ENCODE measurements at places on chromosomes 1 and 21. TPM values are rescaled to one million over a fixed set of nuclear protein-coding genes. Genes with fewer than 3 reads are reported as not detected.

Gene LRRC38
- total RNA-seq = not detected

Gene BATF3
- total RNA-seq = 2.1 TPM

Gene KRTAP10-11
- total RNA-seq = not detected

Gene RPE65
- not detected for total RNA-seq

Gene PALMD
- 19.9 TPM for total RNA-seq

Gene TIAM1
- total RNA-seq = 3.8 TPM

GRCh38 chr1:151060657-151061421 is 642 bp downstream of the MLLT11 start:
- H3K27ac ChIP-seq = no peak overlapping the region
- H3K36me3 ChIP-seq = no peaks in the 10 kb centered on the region
- DNase-seq = no peak
- H3K4me3 ChIP-seq = peak overlapping the region; percentile 95
- H3K4me1 ChIP-seq = peaks cover 13% of the 10 kb centered on the region

- no peaks in the 10 kb centered on the region for H3K36me3 ChIP-seq
- no peaks in the 10 kb centered on the region for H3K27me3 ChIP-seq
- H3K27ac ChIP-seq = no peak overlapping the region
- H3K4me3 ChIP-seq = no peak overlapping the region
Observed at GRCh38 chr1:74610961-74611360, 62.6 kb downstream of the ERICH3 start.

DNA sequence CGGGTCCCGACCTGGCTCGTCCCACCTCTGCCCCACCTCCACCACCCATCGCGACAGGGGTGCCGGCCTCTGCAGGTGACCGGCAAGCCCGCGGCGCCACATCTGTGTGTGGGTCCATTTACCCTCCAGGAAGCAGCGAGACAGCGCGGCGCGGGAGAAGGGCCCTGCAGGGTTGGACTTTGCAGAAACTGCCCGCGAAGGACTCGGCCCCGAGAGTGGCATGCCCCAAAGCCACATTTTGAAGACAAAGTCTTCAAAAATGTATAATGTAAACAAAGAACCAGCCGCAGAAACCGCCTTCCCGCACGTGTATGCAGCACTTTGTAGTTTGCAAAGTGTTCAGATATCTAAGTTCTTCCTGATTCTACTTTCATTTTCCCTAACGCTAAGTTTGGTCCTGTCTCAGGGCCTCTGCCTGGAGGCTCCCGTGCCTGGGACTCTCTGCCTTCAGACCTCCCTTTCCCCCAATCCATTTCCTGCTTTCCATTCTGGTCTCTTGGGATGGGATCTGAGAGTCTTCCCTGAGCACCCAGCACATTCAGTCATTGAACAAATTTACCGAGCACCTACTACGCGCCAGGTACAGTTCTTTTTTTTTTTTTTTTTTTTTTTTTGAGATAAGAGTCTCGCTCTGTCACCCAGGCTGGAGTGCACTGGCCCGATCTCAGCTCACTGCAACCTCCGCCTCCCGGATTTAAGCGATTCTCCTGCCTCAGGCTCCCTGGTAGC is 524 bp upstream of the TMCO4 start:
- peak overlapping the region; percentile 76 for H3K27ac ChIP-seq
- no peaks in the 10 kb centered on the region for H3K27me3 ChIP-seq
- H3K36me3 ChIP-seq = no peaks in the 10 kb centered on the region
- DNase-seq = peak; percentile 39

GRCh38 chr1:245501633-245502032 is 346.8 kb downstream of the KIF26B start:
- H3K27ac ChIP-seq = no peak overlapping the region
- no peaks in the 10 kb centered on the region for H3K4me1 ChIP-seq
- H3K36me3 ChIP-seq = no peaks in the 10 kb centered on the region
- no peak overlapping the region for H3K4me3 ChIP-seq
- no peaks in the 10 kb centered on the region for H3K27me3 ChIP-seq

GRCh38 chr1:176364236-176364905 is 98.6 kb upstream of the PAPPA2 start:
- H3K27me3 ChIP-seq = no peaks in the 10 kb centered on the region
- H3K27ac ChIP-seq = no peak overlapping the region
- no peaks in the 10 kb centered on the region for H3K4me1 ChIP-seq
- no peaks in the 10 kb centered on the region for H3K36me3 ChIP-seq
- H3K4me3 ChIP-seq = no peak overlapping the region

DNA sequence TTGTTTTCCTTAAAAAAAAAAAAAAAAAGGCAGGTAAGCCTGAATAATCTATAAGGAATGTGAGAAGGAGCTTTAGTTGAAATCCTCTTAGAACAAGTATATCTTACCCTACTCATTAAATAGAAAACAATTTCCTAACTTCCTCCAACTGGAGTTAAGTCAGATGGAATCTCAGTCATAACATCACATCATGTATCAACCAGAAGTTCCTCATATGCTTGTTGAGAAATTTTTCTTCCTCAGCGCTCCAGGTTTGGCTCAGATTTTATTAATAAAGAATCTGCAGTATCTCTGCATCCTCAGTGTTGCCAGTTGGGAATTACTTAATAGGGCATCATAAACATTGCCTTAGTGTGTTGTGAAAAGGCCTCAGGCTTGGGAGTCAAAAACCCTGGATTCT is 37.6 kb downstream of the DUSP10 start:
- no peaks in the 10 kb centered on the region for H3K27me3 ChIP-seq
- DNase-seq = no peak
- no peaks in the 10 kb centered on the region for H3K36me3 ChIP-seq
- H3K4me1 ChIP-seq = no peaks in the 10 kb centered on the region
- no peak overlapping the region for H3K4me3 ChIP-seq

GRCh38 chr1:71921935-71922559 is 360.3 kb downstream of the NEGR1 start:
- DNase-seq = no peak
- H3K36me3 ChIP-seq = no peaks in the 10 kb centered on the region

DNA sequence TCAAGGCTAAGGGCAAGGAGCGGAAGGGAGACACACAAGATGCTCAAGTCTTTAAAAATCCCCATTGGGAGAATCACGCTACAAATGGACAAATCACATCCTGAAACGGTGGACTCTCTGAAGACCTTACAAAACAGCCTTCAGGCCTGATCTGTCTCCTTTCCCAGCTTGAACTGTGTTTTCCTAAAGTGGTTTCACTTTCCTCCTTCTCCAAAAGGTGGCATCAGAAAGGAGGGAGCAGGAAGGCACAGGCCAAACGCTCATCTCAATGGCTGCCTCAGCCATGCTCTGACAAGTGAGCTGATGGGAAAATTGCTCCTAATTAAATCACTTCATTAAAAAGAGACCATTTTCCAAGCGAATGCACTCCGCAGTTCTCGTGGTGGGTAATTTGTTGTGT is 47.7 kb downstream of the UTP25 start:
- no peaks in the 10 kb centered on the region for H3K27me3 ChIP-seq
- no peak for DNase-seq
- no peak overlapping the region for H3K4me3 ChIP-seq
- H3K27ac ChIP-seq = no peak overlapping the region

Data from ovary (tissue), 10 donors.